NCI-H1105 treated with DMSO at 0.1 percent for 48 hours (cell line): ENCODE measurements at places on chromosomes 7 and 10.

DNA sequence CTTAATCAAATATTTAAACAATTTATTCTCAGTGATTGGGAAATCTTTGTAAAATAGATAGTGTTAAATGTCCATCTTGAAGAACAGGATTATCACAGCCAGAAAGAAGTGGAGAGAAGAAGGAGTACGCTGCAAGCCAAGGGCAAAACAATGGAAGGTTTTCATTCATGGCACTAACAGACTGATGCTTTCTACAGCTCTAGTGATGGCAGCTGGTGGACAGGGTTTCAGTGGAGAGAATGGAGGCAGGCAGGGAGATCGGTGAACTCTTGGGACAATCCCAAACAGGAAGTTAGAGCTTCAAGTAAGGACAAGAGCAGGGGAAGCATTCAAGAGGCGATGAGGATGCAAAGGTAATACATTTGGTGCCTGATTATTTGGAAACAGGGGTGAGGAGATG is 207.0 kb downstream of the JAZF1 start:
- no peak for DNase-seq

DNA sequence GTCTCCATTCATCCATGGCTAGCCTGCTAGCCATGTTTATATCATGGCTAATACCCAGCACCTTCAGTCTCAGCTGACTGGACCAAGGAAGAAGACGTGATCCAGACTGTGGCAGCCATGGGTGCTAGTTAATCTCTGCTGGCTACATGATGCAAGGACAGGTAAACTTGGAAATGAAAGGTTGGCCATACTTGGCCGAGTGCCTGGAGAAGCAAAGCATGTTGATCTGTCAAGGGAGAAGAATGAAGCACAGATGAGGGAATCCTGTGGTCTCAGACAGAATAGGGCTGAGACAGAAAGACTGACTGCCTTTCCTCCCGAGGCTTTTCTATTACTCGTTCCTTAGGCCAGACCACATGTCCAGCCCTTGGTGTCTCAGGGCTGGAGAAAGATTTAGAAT is 41.1 kb downstream of the CPVL start:
- DNase-seq = no peak

GRCh38 chr7:150857276-150858055 is 5.1 kb downstream of the AOC1 start:
- no peak for DNase-seq

- no peak for DNase-seq
These were observed 553.8 kb downstream of the GRM8 start for GRCh38 chr7:126698909-126699308.

GRCh38 chr10:48271047-48271730 is 3.3 kb downstream of the FRMPD2 start:
- DNase-seq = no peak

DNA sequence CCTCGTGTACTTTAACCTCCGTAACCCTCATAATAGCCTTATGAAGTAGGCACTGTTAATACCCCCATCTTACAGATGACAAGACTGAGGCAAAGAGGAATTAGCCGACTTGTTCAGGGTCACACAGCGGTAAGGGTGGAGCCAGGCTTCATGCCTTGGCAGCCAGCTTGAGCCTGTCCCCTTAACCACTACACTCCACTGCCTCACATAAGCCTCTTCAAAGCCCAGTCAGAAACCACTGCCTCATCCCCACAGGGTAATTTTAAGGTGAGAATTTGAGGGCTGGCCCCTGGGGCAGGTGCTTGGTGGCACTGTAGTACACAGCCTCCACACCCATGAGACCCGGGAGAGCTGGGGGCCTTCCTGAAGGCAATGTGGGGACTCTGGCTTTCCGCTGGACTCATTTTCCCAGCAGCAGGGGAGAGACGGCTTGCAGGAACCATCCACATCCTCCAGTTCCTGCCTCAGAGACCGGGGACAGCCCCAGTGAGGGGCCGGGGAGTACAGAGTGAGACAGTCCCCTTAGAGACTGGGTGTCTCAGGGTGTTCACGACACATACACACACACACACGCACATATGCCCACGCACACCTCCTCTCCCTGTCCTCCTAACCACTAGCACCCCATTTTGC is 7.6 kb upstream of the C10orf105 start:
- no peak for DNase-seq

DNA sequence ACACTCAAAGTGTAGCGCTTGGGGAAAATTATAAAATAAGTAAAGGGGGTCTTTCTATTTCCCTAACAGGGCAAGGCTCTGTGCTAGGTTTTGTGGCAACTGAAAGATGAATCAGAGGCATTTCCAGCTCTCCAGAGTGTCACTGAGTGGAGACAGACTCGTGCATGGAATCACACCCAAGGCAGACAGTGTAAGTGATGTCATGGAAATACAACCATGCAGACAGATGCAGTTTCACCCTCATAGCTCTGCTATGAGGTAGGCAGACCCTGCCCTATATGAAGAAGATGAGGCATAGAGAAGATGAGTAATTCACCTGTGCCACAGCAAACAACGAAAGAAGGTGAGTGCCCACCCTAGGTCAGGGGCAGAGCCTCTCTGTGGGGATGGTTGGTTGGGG is 57.2 kb upstream of the PITRM1 start:
- no peak for DNase-seq

DNA sequence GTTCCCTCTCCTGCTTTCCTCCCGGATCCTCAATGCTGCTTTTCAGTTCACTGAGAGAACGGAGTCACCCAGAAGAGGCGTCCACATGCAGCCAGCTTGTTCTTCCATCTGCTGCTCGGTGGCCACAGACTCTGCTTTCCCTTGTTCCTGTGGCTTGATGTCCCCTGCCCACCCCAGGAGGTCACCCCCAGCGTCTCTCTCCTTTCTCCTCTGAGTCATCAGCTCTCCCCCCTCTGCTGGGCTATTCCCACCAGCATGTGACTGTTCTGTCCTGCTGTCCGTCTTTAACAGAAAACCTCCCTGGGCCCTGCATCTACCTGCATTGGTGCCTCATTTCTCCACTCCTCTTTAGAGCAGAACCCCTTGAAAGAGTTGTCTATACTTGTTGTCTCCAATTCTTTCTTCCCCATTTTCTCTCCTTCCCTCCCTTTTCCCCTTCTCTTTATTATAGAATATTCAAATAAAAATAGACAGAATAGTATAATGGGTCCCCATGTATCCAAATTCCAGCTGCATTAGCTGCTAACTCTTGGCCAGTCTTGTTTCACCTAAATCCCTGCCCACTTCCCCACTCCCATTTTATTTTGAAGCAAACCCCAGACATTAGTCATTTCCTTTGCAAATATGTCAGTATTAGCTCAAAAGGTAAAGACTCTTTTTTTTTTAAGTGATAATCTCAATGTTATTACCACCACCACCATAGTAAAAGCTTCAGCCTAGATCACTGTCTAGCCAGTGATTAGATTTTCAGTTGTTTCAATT is 4.1 kb downstream of the ZNF282 start:
- no peak for DNase-seq

GRCh38 chr10:11218395-11218794 is 200.7 kb downstream of the CELF2 start:
- no peak for DNase-seq

DNA sequence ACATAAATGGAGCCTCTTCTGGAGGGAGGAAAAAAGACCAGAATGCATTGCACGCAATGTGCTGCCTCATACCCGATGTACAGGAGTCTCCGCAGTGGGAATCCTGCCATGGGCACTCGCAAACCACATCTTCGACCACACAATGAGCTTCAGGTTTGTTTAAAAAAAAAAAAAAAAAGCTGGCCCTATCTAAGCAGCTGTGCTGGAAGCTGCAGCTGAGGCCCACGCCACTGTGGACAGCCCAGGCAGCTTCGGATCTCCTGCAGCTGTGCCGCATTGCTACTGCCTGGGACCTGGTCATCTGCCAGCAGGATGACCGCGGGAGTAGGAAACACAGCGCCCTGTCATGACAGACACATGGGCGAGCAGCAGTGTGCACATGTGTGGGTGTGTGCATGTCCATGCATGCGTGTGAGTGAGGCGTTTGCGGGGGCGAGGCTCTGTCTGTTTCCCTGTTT is 26.0 kb downstream of the EN2 start:
- DNase-seq = no peak

GRCh38 chr7:103609778-103610177 is 163.8 kb upstream of the SLC26A5 start:
- no peak for DNase-seq

DNA sequence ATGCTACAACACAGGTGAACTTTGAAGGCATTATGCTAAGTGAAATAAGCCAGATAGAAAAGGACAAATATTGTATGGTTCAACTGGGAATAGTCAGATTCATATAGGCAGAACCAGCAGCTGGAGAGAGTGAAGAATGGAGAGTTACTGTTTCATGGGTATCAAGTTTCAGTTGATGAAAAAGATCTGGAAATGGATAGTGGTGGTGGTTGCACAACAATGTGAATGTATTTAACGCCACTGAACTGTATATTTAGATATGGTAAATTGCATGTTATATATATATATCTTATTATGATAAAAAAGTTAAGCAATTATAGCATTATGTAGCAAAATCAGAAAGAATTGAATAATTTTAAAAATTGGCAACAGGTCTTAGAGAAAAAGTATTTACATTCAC is 3.9 kb downstream of the LMBR1 start:
- DNase-seq = peak; percentile 22

DNA sequence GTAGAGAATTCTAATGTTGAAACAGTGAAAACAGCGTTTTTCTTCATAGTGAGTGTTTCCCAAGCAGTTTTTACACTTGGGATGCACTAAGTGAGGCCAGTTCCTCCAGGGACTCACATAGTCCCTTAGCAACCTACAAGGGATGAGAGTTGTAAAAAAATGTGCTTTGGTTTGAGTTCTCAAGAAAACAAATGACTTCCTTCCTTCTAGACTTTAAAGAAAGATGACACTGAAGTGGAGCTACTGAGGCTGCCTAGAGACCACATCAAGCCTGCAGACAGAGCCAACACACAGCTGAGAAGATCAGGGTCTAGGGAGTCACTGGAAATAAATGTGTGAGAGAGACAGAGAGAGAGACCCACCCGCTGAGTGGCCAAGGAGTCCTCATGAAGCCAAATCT is 264.4 kb downstream of the TNS3 start:
- no peak for DNase-seq

GRCh38 chr10:129966370-129966888 is 2.4 kb upstream of the EBF3 start:
- DNase-seq = no peak

- DNase-seq = no peak
These were observed 767.3 kb downstream of the MAGI2 start for GRCh38 chr7:78686189-78686588.

DNA sequence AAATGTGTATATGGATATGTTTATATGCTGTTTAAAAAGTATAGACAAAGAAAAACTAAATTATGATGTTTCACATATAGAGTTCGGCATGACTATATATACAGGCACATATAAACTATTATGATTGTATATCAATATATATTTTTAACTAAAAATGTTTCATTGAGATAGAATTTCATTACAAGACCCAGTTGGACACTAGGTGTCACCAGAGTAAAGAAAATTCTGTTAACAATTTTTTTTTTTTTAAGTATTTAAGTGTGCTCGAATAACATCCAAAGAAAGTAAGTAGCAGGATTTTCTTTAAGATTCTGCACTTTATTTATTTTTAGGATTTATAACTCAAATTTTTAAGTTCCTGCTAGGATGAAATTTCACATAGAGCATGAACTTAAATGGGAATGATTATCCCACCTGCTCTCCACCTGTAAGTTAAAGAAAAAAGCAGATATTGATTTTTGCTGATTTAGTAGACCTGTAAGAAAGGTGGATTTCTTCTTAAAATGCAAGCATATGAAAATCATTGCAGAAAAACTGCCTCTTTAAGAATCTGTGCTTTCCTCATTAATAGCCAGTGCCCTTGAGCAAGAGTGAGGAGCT is 961.5 kb downstream of the PCDH15 start:
- peak; percentile 1 for DNase-seq

- DNase-seq = no peak
These were observed 60.8 kb downstream of the AOAH start for GRCh38 chr7:36663481-36663880.

DNA sequence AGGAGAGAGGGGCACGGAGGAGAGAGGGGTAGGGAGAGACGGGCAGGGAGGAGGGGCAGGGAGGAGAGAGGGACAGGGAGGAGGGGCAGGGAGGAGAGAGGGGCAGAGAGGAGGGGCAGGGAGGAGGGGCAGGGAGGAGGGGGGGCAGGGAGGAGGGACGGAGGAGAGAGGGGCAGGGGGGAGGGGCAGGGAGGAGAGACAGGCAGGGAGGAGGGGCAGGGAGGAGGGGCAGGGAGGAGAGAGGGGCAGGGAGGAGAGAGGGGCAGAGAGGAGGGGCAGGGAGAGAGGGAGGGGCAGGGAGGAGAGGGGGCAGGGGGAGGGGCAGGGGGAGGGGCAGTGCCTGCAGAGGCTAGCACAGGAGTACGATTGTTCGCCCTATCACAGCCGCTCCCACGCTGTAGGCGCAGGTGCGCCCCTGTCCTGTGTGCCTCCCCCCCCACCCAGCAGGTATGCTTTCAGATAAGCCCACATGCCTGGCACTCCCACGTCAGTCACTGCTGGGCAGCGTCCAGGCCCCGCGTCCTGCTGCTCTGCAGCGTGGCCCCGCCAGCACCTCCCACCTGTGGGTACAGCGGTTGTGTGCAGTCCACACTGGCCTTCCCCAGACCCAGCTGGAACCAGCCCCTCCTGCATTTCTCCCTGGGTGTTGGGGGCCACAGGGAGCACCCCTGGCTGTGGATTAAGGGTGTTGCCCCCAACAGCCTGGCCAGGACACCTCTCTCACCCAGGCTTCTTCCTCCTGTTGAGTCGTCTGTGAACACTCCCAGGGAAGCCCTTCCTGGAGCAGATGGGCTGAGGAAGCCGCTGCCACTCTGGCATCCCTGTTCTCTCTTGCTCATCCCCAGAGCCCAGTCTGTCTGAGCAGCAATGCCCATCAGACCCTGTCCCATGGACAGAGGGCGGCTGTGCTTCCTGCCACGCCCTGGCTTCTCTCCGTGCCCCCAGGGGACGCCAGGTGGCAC is 10.8 kb downstream of the NKX6-2 start:
- DNase-seq = no peak

GRCh38 chr7:8037151-8037550 is 68.6 kb downstream of the GLCCI1 start:
- no peak for DNase-seq
